Activated CD4-positive, alpha-beta T cell treated with anti-CD3 and anti-CD28 coated beads for 1 hour (primary cell): ENCODE measurements at places on chromosomes 16 and 17.

DNA sequence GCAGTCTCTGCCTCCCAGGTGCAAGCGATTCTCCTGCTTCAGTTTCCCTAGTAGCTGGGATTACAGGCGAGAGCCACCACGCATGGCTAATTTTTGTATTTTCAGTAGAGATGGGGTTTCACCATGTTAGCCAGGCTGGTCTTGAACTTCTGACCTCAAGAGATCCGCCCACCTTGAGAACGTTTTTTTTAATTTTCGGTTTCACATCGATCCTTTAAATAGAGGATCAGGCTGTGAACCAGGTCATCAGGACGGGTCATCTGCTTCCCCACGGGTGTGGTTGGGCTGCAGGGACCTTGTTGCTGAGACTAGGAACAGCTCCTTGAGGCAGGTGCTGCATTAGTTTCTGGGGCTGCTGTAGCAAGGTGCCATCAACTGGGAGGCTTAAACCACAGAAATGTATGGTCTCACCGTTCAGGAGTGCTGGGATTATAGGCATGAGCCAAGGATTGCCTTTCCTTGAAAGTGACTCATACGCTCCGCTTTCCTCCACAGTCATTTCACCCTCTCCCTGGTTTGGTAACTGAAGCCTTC, 7.9 kb upstream of the NAGPA start:
- DNase-seq: no peak

DNA sequence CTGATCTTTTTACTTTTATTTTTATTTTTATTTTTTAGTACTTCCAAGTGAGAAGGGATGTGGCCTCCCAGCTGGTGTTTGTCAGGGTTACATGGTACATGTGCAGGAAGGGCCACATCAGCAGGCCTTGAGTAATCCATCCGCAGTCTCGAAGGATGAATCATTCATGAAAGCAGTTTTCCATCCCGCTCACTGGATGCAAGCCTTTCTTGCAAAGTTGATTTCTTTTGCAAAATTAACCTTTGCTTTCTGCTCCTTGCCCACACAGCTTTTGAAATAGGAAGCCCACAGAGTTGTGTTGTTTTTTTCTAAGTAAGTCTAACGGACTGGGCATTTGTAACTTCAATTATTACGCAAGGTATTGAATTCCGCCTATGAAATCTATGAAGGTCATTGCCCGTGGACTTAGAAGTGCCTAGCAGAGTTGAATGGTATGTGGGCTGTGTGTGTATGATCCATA, 157.4 kb downstream of the PRKCA start:
- DNase-seq: no peak

DNA sequence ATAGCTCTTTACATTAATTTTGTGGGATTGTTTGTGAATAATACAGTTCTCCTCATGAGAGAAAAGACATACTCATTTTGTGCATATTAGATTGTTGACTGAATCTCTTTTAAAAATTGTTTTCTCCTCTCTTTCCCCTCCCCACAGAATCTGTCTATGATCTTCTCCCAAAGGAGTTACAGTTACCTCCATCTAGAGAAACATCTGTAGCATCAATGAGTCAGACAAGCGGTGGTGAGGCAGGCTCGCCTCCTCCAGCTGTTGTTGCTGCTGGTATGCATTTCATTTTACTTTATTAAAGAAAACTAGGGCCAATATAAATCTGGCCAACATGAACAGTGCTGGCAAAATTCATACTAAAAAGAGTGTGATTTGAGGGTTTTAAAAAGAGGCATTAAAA, 60.5 kb downstream of the NFAT5 start:
- no peak for DNase-seq

DNA sequence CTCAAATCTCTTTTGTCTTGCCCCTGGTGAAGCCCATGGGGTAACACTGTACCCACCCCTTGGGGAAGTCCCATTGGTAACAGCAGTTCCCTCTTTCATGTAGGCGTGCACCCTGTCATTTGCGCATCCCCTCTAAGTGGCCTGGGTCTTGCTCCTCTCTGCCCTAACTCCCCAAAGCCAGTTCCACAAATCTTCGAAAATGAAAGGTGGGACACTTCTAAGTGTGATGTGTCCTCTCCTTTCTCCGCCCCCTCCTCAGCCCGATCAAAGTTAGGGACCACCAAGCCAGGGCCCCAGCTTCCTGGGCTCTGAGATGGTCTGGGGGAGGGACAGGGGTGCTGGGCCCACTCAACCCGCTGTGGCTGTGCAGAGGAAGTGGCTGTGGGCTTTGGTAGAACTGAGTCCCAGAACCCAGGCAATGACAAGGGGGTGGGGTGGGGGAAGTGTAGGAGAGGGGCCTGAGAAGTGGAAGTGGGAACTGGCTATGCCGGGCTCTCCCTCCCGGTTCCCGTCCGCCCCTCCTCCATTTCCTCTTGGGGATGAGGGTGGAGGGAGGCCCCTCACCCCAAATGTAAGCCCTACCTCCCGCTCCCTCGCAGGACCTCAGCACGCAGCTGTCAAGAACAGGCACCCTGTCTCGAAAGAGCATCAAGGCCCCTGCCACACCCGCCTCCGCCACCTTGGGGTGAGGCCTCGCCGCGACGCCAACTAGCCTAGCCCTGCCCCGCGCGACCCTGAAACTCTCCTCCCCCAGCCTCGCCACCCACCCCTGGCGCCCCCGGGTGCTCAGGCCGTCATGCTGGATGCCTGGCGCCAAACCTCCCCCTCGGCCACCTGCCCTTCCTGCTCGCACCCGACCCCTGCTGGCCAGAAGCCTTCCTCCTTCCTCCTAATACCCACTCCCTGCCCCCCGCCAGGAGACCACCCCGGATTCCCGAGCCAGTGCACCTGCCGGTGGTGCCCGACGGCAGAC, 8.7 kb downstream of the ABI3 start:
- peak; percentile 13 for DNase-seq

DNA sequence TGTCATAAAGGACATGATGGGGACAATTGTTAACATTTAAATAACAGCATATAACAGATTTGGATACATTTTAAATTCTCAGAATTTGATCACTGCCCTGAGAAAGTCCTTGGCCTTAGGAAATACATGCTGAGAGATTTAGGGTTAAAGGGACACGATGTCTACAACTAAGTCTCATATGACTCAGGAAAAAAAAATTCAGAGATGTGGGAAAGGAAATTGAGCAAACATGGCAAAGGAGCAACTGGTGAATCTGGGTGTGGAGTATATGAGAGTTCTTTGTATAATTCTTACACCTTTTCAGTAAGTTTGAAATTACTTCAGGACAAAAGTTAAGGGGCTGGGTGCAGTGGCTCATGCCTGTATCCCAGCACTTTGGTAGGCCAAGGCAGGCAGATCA, 18.2 kb downstream of the MPP3 start:
- no peak for DNase-seq

DNA sequence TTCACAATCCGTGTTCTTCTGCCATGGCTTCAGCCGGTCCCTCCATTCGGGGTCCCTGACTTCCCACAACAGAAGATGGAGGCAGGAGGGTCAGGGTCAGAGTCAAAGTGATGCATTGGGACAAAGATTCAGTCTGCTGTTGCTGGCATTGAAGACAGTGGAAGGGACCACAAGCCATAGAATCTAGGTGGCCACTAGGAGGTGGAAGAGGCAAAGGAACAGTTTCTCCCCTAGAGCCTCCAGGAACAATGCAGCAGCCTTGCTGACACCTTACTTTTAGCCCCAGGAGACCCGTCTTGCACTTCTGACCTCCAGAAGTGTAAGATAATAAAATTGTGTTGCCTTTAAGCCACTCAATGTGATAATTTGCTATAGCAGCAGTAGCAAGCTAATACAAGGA, 55.9 kb downstream of the MFSD11 start:
- DNase-seq: no peak

DNA sequence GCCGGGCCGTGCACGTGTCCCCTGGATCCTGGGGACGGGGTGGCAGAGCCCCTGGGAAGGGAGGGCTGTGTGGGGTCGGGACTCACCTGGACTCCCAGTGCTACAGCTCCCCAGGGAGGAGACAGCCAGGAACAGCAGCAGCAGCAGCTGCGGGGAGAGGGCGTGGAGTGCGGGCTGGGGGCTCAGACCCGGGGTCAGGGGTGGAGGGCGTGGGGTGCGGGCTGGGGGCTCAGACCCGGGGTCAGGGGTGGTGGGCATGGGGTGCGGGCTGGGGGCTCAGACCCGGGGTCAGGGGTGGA, 20.7 kb downstream of the TPSD1 start:
- no peak for DNase-seq

GRCh38 chr17:13051915-13052314, 34.1 kb upstream of the ELAC2 start:
- DNase-seq: no peak

GRCh38 chr17:9072696-9073339, 51.5 kb downstream of the NTN1 start:
- no peak for DNase-seq

DNA sequence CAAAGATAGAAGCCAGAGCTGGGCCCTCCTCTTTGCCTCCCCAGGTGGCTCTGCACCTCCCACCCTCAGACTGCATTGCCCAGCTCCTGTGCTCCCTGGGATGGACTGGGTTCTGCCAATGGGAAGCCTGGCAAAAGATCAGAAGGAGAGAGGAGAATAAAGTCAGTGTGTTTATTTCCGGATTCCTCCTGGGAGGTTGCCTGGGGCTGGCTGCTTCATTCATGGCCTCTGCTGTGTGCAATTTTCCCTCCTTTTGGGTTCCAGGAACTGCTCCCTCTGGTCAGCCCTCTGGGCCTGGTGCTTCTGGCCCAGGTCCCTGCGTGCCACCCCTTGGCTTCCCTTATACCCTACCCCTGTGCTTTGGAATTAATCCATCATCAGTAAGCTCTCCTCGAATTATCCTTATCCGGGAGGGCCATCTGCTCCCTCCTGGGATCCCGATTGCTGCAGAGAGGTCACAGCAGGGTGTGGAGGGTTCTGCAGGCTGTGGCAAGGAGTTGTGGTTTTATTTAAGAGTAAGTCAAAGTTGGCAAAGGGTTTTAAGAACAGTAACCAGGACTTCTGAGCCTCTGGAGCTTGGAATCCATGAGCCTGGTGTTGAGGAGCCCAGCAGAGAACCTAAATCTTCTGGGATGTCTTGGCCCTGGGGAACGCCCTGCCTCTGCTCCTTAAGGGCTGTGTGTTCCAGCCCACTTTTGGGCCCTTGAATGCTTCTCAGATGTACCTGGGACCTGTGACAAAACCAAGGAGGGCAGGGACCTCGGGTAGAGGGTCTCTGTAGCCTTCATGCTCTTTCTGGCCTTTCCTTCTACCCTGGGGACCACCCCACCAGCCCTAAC, 8.2 kb upstream of the MMP2 start:
- DNase-seq: no peak

DNA sequence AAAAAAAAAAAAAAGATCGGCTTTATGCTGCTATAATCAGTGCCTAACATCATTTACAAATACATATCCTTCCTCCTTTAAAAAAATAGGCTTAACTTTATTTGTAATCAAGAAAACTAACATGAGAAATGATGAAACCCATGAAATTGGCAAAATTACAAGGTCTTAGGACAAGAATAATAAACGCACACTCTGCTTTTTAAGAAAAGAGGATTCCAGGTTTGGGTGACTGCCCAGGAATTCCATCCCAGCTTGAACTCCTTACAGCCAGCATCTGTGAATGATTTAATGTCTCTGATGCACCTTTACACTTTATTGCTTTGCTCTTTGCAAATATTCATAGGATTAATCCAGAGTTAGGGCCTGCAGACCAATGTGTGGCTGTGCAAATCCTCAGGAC, 196.0 kb downstream of the CBLN1 start:
- DNase-seq: no peak

GRCh38 chr16:4180511-4180910, 61.4 kb downstream of the SRL start:
- DNase-seq: no peak

GRCh38 chr17:42031584-42031983, 11.7 kb downstream of the NKIRAS2 start:
- no peak for DNase-seq

DNA sequence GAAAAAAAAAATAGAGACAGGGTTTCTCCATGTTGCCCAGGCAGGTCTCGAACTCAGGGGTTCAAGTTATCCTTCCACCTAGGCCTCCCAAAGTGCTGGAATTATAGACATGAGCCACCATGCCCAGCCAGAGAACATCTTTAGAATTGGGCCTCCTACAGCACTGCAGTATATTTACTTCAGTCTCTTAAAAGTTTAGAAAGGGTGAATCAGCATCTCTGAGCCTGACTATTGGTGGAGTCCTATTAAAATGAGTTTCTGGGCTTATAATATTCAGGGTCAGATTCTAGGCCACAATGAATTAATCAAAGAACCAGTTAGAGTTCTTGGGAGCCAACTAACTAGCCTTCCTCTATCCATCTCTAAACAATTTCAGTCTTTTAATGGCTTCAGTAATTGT, 22.8 kb downstream of the TADA2A start:
- DNase-seq: no peak

DNA sequence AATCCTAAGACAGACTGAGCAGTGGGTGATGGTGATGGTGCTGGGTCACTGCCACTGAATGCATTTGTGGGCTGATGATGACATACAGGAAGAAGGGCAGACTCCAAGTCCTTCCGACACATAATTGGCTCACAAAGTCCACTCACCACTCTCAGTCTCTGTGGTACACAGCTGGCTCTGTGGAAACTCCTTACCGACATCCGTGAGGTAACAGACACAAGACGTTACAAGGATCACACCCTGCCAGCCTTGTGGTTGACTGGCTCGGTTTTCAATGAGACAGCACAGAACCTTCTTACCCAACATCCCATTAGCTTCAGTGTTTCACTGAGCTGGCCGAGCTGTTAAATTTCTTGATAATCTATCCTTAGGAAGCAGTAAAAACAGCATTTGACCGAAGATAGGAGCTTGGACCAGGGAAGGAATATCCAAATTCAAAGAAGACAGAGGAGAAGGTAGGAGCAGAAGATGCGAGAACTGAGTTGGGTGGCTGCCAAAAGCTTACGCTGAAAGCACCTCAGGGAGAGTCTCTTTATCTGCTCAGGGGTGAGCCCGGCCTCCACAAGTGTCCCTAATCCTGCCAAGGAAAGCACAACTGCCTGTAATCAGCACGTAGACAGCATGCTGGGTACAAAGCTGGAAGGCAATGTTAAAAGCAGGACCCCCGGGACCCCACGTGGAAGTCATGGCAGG, 5.5 kb upstream of the MXRA7 start:
- DNase-seq: no peak

DNA sequence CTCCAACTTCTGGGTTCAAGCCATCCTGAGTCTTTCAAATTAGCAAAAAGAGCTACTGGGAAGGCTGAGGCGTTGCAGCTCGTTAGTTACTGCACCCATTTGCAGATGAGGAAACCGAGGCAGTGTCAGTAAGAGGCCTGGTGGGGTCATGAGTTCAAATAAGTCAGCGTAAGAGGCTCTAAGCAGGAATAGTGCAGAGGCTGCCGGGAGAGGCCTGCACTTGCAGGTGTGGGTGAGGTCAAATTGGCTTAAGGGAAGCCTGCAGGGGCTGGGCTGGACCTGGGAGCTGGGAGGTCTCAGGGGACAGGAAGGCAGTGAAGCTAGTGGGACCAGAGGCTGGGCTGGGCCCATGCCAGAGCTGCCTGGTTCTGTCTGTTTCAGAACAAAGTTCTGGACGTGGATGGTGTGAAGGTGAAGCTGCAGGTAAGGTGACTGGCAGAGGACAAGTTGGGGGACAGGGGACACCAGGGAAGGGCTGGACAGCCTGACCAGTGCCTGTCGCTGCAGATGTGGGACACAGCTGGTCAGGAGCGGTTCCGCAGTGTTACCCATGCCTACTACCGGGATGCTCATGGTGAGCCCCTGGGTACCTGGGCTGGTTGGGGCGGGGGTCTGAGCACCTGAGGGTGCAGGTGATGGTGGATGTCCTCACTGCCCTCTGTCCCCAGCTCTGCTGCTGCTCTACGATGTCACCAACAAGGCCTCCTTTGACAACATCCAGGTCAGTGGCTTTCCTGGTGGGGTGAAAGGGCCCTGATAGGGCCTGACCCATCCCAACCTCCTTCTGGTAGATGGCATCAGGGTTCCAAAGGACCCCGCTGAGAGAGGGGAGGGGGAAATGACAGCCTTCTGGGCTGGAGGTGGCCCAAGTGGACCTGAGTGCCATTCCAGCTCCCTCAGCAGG, 3.0 kb downstream of the RAB26 start:
- DNase-seq: no peak
